Stimulated activated CD4-positive, alpha-beta T cell treated with anti-CD3 and anti-CD28 coated beads, Interleukin-2, amount 100 ng/mL, for 48 hours (primary cell): ENCODE measurements at places on chromosomes 11 and 22.
A peak's percentile ranks its signal among the peaks of the same experiment; 100 is the strongest.

DNA sequence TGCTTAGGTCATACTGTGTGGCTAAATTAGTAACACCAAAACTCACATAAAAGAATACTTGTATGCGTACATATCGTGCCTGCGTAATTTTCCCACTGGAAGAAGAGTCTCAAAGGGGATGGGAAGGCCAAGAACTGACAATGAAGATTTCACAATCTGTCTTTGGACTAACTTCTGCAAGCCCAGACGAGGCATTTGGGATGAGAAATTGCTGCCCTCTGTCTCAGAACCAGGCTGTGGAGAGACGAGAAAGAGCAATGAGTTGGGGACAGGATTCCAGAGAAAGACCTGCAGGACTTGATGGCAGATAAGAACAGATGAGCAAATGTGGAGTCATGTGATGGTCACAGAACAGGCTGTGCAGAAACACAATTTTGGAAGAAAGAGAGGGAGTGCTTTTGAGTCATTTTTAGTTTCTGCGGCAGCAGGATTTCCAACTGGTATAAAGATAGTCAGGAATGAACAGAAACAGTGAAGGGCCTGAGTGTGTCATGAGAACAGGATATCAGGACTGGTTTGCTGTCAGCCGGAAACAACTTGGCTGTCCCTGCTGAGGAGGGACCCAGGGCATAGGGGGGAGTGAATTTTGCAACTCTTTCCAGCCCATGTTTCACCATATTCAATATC is 82.7 kb upstream of the CTSC start:
- no peak for DNase-seq

- no peak for DNase-seq
Measured at GRCh38 chr11:66625041-66625751, 8.8 kb downstream of the RBM14 start.

DNA sequence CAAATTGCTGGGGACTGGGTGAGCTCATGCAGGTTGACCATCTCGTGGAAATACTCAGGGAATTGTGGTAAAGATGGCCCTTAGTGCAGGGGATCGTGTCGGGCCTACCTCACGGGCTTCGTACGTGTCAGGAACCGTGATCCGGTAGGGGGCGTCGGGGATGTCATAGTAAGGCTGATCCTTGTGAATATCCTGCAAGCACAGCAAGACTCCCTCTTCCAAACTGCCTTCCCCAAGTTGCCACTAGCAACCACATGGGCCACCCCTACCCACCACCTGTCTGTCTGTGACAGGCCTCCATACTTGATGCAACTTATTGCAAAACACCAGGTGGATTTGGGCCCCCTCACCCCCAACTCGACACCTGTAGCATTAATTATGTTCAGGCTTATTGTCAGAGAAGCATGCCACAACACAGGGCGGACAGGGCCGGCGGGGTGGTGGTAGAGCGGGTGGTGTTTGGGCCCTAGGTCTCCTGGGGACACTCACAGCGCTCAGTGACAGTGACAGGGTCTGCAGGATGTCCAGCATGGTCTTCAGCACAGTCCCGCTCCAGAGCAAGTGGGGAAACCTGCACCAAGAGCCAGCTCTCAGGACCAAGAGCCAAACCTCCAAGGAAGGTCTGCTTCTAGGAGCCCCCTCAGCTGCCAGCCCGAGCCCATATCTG is 22.6 kb upstream of the SERPIND1 start:
- DNase-seq, result no peak

DNA sequence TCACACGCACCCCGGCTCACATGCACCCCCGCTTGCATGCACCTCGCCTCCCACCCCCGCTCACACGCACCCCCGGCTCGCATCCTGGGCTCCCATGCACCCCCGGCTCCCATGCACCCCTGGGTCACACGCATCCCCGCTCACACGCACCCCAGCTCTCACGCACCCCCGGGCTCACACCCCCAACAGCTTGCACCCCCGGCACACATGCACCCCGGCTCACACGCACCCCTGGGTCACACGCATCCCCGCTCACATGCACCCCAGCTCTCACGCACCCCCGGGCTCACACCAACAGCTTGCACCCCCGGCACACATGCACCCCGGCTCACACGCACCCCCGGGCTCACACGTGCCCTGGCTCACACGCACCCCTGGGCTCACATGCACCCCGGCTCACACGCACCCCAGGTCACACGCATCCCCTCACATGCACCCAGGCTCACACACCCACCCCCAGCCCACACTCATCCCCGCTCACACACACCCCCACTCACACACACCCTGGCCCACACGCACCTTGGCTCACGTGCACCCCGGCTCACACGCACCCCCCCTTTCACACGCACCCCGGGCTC is 16.2 kb downstream of the TSPAN4 start:
- no peak for DNase-seq

DNA sequence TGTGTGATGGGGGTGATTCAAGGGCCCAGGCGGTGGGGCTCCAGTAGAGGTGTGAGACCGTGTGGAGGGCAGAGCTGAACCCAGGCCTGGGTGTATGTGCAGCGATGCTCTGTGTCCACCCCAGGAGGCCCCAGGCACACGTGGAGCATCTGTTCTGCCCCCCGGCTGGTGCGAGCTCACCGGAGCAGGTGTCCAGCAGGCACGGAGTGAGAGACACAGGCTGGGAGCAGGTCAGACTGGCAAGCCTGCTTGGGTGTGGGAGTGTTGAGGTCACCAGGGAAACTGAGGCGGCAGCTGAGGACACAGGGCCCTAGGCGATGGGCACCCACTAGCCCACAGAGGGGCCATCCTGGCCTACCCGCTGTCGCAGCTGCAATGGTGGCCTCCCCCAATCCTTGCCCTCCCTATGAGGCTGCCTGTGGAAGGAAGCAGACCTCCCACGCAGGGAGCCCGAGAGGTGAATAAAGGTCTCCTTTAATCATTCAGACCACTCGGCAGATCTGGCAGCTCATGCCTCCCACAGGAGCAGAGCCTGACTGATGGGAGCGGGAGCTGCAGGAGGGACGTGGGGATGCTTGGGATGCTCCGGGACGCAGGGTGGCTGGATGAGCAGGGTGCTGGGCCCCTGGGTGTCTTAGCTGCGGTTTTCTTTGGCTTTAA is 1165.1 kb downstream of the BRD1 start:
- DNase-seq, result no peak

DNA sequence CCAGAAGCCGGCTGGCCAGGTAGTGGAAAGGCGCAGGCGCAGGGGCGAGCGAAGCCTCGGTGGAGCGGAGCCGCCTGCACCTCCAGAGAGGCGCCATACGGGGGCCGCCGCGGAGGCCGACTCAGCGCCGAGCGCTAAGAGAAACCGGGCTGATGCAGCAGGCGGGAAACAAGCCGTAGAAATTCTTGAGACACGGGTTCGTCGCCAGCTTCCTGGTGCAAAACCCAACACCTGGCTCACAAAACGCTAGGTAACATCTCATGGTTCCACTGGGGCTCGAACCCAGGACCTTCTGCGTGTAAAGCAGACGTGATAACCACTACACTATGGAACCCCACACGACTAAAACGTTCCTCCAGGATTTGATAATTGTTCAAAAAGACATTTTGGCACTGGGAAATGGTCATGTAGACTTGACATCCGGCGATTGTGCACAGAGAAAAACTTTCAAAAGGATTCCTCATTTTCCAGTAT is 39.1 kb downstream of the OR4D9 start:
- peak; percentile 82 for DNase-seq

DNA sequence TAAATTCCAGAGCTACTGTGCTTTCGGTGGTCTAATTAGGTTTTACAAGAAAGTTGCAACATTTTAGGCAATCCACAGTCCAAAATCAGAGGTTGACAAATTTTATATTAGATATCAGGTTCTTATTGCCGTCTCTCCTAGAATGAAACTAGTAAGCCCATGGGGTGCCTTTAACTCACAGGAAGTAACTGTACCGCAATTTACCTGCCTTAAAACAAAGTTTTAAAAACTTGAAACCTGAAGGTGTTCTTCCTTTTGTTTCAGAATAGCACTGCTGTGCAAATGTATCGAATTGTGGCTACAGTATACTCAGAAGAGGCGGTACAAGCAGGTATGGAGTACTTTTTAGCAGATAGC is 77.2 kb downstream of the PISD start:
- DNase-seq, result no peak

GRCh38 chr22:27480487-27480886 is 321.1 kb downstream of the MN1 start:
- no peak for DNase-seq

DNA sequence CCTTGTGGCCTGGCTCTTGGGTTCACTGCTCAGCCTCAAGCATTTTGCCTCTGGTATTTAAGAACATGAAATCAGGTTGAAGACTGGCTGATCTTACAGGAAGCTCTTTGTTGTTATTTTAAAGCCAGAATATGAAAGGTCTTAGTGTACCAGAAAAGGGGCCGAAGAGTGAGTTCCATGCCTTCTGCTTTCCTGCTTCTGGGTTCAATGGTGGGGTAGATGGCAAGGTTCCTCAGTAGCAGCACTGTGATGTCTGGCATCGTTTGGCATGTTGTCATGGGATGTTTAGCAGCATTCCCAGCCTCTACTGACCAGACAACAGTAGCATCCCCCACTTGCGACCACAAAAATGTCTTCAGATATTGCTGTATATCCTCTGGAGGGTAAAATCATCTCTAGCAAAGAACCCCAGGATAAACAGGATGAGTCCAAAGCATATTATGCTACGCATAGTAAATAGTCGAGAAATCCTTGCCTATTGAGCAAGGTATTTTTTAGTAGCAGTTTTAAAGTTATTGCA is 2.4 kb downstream of the VPS26B start:
- no peak for DNase-seq

- no peak for DNase-seq
Measured at GRCh38 chr22:28297504-28297903, 378.4 kb upstream of the PITPNB start.

- no peak for DNase-seq
Measured at GRCh38 chr11:48182860-48183526, 33.6 kb upstream of the OR4B1 start.

DNA sequence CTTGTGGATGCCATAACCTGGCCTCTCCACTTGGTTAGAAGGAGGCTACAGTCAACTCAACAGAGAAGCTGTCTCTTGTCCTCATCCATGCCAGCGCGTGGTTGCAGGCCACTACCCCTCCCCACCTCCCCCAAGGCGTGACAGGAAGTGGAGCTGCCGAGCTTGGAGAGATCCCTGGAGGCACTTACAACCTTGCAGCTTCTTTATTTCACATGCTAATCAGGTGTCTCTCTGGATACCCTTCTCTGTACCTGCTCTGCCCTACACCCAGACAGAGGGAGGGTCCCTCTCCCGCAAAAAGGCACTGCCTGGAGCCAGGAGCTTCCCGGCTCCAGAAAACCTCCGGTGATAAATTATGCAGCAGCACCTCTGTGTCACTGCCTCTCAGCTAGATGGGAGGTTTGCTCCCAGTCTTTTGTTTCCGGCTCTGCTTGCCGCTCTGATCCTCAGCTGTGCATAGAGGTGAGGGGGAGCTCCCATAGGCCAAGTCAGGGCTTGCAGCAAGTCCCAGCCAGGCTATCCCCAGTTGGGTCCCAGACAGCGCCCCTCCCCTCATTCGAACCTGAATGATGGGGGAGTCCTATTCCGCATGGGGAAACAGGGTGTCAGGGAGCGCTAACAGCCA is 5.7 kb downstream of the LRP4 start:
- no peak for DNase-seq

GRCh38 chr22:43840431-43840830 is 21.9 kb downstream of the SULT4A1 start:
- no peak for DNase-seq

GRCh38 chr11:59708537-59708936 is 5.1 kb downstream of the OR10V1 start:
- DNase-seq, result no peak

DNA sequence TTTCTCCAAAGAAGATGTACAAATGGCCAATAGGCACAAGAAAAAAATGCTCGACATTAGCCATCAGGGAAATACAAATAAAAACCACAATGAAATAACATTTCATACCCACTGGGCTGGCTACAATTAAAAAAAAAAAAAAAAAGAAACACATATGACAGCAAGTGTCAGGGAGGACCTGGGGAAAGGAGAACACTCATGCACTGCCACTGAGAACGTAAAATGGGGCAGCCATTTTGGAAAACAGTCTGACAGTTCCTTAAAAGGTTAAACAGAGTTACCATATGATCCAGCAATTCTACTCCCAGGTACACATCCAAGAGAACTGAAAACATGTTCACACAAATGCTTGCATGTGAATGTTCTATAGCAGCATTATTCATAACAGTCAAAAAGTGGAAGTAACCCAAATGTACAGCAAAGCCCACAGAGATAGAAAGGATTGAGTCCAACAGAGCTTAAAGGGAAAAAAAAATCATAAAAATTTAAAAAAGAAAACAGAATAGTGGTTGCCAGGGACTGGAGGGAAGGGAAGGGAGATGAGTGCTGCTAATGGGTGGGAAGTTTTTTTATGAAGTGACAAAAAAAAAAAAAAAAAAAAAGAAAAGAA is 48.4 kb upstream of the CYP2D6 start:
- DNase-seq, result no peak

GRCh38 chr11:1460396-1460985 is 26.1 kb downstream of the MOB2 start:
- no peak for DNase-seq

- DNase-seq, result no peak
Measured at GRCh38 chr22:45946805-45947600, 30.0 kb downstream of the WNT7B start.

- DNase-seq, result peak; percentile 83
Measured at GRCh38 chr22:45577746-45578523, 75.3 kb downstream of the FBLN1 start.

DNA sequence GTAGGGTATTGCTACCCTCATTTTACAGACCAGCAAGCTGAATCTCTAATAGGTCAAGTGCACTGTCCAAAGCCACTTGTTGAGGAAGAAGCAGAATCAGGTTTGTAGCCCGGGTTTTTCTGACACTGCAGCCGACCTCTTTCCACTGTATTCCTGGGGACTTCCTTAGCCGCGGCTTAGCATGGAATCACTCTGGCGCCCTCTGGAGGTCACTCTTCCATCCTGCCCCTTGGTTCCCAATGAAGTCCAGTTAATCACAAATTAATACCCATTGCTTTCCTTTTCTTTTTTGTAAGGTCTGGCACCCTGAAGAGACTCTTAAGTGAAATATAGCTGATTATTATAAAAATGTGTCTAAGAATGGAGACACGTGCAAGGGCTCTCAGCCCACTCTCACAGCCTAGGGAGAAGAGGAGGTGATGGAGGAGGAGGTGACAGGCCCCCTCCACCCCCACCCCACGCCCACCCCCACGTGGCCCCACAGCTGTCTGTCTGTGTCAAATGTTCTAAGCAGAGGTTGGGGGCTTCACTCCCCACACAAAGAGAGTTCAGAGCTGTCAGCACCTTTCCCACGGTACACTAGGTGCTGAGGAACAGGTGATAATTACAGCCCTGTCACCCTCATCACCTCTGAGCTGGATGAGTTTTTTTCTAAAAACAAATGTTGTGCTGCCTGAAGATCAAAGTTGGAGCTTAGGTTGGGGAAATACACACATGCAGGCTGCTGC is 57.7 kb upstream of the DRD2 start:
- DNase-seq, result peak; percentile 48

- DNase-seq, result no peak
Measured at GRCh38 chr22:42799461-42800405, 57.3 kb downstream of the ARFGAP3 start.

GRCh38 chr11:11841116-11841722 is 553 bp upstream of the USP47 start:
- DNase-seq, result no peak
